ENCODE measurements at places on chromosomes 11 and 22.
A peak's percentile ranks its signal among the peaks of the same experiment; 100 is the strongest.

DNA sequence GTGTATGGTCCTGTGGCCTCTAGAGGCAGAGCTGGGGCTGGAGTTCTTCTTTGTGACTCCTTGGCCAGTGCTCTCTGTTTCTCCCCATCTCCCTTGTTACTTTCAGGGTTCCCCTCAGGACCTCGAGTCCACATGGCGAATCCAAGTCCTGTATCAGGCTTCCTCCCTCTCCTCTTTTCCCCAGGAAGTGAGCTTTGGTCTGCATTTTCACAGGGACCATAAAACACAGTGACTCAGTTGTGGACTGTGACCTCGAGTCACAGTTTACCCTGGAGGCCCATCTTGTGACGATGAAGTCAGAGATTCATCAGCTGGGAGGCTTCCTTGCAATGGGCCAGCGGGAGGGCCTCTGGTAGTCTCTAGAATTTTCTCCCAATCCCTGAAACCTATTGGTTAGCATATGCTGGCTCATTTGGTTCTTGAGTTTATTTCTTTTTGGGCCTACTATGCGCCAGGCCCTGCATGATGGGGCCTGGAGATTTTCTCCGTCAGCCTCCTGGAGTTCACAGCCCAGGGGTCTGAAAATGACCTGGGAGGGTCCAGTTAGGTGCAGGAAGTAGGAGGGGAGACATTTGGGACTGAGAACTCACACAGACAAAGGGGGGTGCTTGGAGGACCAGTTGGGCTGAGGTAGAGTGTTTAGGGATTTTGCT, 100.8 kb downstream of the KIAA1671 start:
- no peak for DNase-seq

DNA sequence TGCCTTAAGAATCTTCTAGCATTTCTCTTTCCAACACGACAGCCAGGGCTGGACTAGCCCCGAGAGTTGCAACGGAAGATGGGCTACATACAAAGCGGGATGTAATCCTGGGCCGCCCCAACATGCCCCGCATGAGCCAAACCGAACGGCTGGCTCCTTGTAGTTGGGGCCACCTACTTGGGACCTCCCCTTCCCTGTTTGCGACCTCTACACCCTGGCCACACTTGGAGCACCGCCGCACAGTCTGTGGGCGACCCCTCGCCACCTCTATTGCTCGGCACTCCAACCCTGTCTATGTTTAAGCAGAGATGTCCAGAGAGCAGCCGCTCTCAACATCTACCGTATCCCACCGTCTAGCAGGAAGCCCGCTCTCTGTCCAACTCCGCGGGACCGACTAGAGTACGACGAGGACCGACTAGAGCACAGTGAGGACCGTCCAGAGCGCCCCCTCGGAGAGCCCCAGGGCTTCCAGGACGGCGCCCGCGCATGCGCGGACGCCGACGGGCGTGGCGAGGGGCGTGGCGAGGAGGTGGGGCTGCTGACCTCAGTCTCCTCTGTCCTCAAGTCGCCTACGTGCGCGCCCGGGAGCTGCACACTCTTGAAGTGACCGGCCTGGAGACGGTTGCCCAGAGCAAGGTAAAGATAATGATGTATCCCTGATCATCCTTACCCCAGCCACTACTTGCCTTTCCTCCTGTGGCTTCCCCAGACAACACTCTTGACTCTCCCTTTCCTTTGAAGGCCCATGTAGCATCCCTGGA, 32.3 kb downstream of the NEAT1 start:
- DNase-seq: peak; percentile 70

DNA sequence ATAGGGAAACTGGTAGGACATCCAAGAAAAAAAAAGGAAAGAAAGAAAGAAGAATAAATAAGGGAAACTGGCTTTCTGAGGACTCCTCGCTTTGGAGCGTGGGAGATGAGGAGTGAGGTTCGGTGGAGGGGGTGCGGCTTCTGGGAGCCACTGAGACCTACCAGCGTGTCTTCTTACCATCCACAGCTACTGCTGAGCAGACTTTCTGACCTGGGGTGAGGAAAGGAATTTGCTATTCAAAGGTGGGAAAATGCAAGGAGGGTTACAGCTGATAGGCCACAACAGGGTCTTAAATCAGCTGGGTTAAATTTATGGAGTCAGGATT, 488 bp upstream of the SELENOM start:
- no peak for DNase-seq

GRCh38 chr11:13663631-13664071, 4.8 kb upstream of the FAR1 start:
- DNase-seq: no peak

GRCh38 chr11:126400019-126400418, 44.5 kb downstream of the ST3GAL4 start:
- DNase-seq: no peak

GRCh38 chr22:36009085-36009484, 19.5 kb downstream of the RBFOX2 start:
- no peak for DNase-seq

- no peak for DNase-seq
These were observed 136.6 kb downstream of the ELP4 start for GRCh38 chr11:31646216-31646615.

GRCh38 chr11:45901626-45902025, 5.4 kb downstream of the FREY1 start:
- DNase-seq: peak; percentile 59

- no peak for DNase-seq
These were observed 804 bp downstream of the KCNK4 start for GRCh38 chr11:64291752-64292459.

DNA sequence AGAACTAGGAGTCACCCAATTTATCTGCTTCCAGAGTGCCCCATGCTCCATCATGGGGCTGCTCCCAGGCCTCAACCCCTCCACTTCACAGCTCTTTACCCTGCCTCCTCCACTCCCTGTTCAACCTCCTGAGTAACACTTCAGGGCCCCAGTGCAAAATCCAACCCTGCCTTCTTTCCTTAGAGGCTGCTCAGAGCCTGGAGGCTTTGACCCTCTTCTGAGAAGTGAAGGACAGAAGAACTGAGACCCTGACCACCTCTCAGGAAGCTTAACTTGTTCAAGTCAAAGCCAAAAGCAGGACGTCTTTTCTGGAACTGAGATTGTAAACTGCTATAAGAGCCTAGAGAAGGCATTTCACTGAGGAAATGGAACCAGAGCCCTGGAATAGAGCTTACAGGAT, 15.5 kb downstream of the EIF3F start:
- no peak for DNase-seq

DNA sequence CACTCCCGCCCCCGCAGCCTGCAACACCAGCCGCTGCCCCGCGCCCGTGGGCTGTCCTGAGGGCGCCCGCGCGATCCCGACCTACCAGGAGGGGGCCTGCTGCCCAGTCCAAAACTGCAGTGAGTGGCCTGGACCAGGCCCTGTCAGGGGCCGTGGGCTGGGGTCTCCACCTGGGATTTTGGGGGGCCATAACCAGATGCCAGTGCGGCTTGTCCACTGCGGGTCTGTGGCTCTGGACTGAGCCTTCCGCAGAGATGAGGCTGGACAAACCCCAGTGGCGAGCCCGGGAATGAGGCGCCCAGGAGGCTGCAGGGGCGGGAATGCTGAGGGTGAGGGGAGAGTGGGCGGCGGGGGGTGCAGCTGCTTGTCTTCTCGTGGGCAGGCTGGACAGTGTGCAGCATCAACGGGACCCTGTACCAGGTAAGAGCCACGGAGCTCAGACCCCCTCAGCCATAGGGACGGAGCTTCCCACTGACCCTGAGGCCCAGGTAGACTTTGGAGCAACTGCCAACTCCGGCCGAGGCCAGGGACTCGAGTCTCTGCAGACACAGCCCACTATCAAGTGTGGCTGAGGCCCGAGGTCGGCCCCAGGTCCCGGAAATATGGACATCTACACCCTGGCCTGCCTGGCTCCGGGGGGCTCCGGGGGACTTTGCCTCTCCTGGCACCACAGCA, 24.8 kb upstream of the MUC5B start:
- DNase-seq: no peak

- no peak for DNase-seq
These were observed 195.8 kb downstream of the MAML2 start for GRCh38 chr11:96147186-96147585.

DNA sequence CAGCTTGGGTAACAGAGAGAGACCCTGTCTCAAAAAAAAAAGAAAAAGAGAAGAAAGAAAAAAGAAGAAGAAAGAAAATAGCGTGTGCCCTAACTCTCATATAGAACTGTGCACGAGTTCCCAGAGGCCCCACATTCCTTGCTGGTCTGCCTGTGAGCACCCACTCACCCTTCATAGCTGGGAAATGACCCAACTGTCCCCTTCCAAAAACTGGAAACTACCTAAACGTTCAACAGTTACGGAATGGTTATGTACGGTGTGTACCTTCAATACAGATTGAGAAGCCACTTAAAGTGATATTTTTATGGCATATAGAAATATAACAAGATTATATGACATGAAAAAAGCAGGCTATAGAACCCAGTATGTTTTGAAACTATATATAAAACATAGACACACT, 82.0 kb downstream of the PARVA start:
- DNase-seq: no peak

- DNase-seq: no peak
These were observed 614.5 kb downstream of the ETS1 start for GRCh38 chr11:127972816-127973215.

- no peak for DNase-seq
These were observed 6.3 kb downstream of the PHF21A start for GRCh38 chr11:46114961-46115360.

- no peak for DNase-seq
These were observed 187.8 kb downstream of the CHST1 start for GRCh38 chr11:45477588-45477987.

GRCh38 chr11:33448461-33449130, 191.4 kb downstream of the HIPK3 start:
- DNase-seq: no peak

DNA sequence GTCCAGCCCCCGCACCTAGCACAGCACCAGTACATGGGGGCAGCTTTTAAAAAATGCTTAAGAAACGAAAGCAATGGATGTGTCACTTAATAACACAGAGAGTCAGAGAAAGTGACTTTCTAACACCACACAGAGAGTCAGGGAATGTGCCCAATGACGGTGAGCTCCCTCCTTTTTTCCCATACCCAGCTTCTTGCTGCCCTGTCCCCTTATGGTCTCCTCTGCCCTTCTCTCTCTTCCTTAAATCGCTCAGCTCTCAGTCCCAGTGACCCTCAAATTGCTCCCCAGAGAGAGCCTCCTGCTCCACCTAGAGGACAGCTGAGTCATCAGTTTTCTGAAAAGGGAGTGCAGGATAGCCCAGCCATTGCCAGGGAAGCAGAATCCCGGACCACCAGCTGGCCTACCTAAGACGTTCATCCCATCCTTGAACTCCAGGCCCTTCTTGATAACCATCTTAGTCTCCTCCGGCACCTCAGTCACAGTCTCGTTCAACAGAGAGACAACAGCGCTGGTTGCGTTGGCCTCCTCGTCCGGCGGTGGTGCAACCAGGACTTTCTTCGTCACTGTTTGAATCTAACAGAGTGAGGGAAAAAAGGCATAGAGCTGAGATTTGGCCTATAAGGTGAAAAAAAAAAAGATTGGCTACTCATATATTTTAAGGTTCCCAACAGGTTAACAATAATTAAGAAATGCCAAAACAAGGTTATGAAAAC, 113.5 kb downstream of the SLC1A2 start:
- no peak for DNase-seq

DNA sequence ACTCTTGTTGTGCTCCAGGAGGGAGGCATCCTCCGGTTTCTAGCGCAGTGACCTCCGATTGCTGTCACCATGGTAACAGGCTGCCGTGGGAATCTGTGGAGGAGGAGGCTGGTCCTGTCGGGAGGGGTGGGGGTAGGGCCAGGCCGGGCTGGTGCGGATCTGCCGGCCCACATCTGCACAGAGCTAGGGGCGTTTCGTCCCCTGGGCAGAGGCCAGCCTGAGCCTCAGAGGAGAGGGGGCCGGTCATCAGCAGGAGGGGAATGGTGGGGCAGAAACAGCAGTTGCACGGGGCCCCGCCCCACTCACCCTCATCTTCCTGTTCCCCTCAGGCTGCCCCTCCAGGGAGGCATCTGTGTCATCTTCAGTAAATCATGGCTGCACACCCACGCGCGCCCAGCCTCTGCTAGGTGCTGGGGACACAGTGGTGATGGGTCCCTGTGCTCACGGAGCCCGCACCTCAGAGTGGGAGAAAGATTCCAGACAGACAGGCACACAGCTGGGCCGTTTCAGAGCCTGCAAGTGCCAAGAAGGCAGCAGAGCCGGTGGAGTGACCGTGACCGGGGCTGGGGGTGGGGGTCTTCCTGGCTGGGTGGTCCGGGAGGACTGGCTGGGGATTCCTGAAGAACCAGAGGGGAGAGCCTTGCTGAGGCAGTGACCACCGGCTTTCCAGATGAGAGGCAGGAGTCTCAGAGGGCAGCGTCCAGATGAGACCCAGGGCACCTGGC, 120.5 kb downstream of the CACNA1I start:
- no peak for DNase-seq

DNA sequence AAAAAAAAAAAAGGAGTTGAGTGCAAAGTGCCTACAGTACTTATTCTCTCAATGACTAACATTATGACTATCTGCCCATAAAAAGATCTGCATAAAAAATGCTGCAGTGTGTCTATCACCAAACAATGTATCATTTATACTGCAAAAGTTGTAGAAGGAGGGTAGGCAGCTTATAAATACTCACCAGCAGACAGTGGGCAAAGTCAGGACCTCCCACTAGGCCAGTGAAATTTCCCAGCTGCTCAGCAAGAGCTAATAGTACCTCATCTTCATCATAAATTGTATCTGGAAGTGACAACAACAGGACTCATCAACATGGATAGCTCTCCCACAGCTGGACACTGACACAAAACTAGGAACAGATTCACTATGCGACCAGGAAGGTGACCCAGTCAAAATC, 1.6 kb downstream of the PPP2R1B start:
- no peak for DNase-seq
